Body of pancreas (tissue), 4 donors: ENCODE measurements at places on chromosomes 2 and 18.
A peak's percentile ranks its signal among the peaks of the same experiment; 100 is the strongest.

- peak; percentile 7 for DNase-seq
These were observed 248.9 kb downstream of the TDRD15 start for GRCh38 chr2:21372654-21373053.

DNA sequence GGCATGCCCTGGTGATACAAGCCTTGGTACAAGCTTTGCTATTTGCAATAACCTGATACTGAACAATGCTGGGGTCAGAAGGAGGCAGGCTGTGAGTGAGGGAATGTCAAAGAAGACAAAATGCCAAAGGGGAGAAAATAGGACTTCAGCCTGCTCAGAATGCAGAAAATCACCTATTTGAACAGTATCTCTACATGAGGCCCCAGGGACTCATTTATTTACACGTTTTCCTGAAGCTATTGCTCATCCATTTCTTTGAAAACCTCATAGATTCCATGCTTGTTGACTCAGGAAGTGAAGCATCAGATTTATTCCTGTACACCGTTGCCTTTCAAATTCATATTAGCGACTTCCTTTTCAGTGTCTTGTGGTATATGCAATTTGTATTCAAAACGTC, 69.4 kb upstream of the CBLN2 start:
- no peak for DNase-seq

DNA sequence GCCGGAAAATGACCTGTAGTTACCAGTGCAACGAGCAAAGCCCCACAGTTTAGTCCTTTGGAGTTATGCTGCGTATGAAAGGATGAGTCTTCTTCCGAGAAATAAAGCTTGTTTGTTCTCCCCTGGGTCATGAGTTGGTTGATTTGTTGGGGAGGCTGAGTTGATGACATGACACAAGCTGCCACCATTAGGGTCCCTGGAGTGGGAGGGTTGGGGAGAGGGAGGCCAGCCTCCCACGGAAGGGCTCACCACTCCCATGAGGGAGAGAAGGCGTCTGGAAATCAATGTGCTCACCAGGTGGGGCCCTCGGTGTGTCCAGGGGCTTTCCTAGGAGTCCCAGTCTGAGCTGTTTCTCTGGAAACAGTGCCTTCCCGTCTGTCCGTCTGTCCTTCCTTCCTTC, 7.4 kb upstream of the DGKD start:
- no peak for DNase-seq

DNA sequence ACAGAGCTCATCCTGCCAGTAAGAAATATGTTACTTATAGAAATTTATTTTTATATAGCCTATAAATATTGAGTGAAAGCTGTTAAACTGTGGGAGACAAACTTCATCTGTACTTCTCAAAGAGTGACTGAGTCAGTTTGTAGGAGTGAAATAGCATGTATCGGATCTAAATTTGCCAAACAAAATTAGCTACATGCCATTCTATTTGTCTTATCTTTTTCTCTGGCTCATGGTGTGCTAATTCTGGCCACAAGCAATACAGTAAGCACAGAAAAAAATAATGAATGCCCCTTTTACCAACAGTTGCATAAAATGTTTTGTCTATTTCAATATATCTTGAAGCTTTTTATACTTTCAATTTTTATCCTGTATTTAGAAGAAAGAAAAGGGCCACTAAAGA, 12.5 kb downstream of the ERBB4 start:
- DNase-seq = no peak

DNA sequence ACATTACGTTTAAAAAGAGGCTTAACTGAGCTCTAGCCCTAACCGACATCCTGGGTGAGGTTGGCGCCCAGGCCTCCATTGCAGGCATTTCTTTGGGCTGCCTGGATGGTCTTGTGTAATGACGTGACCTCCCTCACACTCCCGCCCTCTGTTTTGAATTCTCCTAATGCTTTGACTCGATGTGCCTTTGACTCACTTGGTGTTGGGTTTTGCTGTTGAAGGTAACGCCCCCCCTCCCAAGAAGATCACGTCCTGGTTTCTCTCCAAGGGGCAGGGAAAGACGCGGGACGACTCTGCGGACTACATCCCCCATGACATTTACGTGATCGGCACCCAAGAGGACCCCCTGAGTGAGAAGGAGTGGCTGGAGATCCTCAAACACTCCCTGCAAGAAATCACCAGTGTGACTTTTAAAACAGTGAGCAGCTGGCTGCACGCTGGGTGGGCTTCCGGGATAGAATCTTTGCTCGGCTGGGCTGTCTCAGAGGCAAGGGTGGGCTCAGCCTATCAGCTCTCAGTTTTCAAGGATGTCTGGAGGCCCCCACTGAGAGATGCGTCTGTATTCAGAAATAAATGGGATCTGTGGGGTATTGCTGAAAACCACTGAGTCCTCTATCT, 87.9 kb upstream of the ATG16L1 start:
- DNase-seq = no peak

DNA sequence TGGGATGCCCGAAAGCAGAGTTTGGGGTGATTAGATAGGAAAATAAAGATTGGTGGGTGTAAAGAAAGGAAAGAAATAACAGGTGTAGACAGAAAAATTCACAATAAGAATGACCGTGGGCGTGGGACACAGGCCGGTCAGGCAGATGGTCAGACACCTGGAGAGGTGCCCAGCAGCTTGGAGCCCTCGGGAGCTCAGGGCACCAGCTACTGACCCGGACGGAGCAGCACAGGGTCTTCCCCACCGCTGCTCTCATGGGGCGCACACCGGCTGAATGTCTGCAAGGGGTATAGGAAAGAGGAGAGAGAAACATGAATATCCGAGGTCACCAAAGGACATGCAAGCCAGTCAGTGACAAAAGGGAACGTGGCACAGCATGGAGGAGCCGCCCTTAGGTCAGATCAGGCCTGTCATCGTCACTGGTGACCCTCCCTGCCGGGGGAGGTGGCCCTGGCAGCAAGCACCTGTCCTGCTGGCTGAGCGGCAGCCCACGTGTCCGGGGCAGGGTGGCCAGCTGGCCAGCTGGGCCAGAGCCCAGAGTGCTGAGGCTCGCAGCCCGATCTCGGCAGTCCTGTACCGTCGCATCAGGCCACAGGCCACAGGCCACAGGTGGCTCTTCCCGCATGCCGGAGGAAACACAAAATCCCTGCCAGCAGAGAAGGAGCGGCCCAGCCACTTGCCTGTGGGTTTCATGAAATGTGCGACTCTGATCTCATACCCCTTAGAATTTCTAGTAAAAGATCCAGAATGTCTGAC, 112.0 kb upstream of the NDUFV2 start:
- DNase-seq = peak; percentile 81
